Glutamatergic neuron (in vitro differentiated cells): ENCODE measurements at places on chromosomes 1 and 21. TPM values are rescaled to one million over a fixed set of nuclear protein-coding genes. Genes with fewer than 3 reads are reported as not detected.

The S1PR1 gene
- not detected for total RNA-seq

GRCh38 chr1:26838474-26839338 lies 12.2 kb downstream of the ZDHHC18 start:
- DNase-seq = no peak

DNA sequence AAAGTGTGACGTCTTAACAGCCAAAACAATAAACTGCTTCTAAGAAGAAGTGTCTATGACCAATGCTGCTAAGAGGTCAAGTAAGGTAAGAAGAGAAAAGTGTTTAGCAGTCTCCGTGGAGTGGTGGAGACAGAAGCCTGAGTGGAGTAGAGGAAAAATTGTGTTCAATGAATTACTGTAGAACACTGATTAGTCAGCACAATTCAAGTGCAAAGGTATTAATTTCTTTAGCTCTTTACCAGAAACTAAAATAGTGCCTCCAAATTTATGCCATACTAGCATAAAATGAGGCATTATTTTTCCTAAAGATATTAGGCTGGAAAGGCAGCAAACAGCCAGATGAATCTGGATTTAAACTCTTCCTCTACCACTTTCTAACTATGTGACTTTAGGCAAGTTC lies 56.1 kb downstream of the PIK3R3 start:
- no peak for DNase-seq

GRCh38 chr1:46517010-46517600 lies 27.5 kb downstream of the DMBX1 start:
- DNase-seq = no peak
